ENCODE measurements at places on chromosomes 2 and 18.

DNA sequence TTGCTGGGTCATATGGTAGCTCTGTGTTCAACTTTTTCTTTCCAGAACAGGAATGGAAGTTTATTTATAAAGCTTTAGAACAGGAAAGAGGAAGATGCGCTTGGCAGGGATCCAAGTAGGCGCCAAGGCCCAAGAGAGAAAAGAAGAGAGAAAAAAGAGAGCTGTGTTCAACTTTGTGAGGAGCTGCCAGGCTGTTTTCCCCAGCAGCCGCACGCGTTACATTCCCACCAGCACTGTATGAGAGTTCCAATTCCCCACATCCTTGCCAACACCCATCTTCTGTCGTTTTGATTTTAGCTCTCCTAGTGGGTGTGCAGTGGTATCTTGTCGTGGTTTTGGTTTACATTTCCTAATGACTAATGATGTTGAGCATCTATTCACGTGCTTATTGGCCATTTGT is 51.4 kb downstream of the KCNF1 start:
- DNase-seq = no peak

DNA sequence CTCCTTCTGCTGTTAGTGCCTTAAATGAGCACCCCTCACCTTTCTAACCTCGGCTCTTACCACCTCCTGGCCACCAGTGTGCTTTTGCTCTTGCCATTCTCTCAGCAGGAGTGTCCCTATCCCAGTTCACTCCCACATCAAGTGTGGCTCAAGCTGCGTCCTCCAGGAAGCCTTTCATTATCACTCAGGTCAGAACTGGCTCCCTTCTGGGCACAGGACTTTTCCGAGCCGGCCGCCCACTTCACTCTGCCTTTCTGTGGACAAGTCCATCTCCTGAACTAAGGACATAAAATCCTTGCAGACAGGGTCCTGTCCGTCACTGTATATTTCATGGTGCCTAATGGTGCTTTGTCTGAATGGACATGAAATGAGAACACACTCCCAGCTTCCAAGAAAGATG is 15.6 kb downstream of the TMEM127 start:
- DNase-seq = no peak

- peak; percentile 91 for DNase-seq
Observed at GRCh38 chr2:240557808-240558207, at the start of gene ANKMY1. Gene ANKMY1, minus strand, starts transcription at chr2:240557988. Its CDS starts 653 bp downstream, at chr2:240557335.

- DNase-seq = no peak
Observed at GRCh38 chr2:240949791-240950705, 43.9 kb downstream of the CROCC2 start.

GRCh38 chr2:202950592-202950991 is 38.5 kb downstream of the CARF start:
- no peak for DNase-seq

DNA sequence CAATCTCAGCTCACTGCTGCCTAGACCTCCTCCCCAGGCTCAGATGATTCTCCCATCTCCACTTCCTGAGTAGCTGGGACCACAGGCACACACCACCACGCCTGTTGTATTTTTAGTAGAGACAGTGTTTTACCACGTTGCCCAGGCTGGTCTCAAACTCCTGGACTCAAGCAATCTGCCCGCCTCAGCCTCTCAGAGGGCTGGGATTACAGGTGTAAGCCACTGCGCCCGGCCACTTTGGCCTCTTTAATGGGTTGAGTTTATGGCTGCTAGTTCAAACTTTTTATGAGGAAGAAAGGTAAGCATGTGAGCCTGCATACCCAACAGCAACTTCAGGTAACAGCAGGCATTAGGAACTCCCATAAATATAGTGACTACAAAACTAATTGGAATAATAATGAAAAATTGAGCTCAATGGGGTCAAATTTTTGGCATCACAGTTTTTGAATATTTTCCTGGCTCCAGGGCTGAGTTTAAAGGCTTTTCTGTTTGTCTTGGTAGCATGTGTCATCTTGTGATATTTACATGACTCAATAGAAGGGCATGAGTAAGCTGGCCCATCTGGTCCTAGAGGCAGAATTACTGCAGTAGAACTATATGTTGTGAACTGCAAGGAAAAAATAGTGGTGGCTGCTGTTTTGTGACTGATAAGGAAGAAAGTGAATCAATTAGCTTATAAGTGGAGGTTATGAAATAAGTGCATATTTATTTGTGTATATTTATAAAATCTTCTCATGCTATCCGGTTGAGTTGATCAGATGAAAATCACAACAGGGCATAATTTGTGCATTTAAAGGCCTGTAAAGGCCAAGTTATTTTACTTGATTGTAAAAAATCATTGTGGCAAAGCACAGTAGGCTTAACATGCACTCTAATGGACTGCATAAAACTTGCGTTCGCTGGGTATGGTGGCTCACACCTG is 24.8 kb downstream of the GALM start:
- DNase-seq = no peak

- DNase-seq = no peak
Observed at GRCh38 chr2:217387776-217388387, 528.0 kb upstream of the TNP1 start.

DNA sequence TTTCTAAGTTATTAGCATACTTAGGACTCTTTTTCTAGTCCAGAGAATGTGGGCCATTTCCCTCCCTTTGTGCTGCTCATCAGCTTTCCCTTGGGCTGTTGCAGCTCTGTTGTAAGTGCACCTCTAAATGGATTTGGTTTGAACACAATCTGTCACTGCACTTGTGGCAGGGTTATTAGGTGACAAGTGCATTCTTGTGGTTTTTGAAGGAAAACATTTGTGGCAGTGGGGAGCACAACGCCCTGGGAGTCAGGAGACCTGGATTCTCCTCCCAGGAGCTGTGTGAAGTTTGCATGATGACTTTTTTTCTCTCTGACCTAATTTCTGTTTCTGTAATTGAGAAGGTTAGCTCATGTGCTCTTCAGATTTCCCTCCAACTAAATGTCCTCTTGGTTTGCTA is 630.9 kb upstream of the FAM98A start:
- no peak for DNase-seq
